Amygdala (tissue), 56 donors: ENCODE measurements at places on chromosomes 1 and 21.

- no peak for DNase-seq
These were observed 148.5 kb downstream of the GDAP2 start for GRCh38 chr1:117780687-117781475.

DNA sequence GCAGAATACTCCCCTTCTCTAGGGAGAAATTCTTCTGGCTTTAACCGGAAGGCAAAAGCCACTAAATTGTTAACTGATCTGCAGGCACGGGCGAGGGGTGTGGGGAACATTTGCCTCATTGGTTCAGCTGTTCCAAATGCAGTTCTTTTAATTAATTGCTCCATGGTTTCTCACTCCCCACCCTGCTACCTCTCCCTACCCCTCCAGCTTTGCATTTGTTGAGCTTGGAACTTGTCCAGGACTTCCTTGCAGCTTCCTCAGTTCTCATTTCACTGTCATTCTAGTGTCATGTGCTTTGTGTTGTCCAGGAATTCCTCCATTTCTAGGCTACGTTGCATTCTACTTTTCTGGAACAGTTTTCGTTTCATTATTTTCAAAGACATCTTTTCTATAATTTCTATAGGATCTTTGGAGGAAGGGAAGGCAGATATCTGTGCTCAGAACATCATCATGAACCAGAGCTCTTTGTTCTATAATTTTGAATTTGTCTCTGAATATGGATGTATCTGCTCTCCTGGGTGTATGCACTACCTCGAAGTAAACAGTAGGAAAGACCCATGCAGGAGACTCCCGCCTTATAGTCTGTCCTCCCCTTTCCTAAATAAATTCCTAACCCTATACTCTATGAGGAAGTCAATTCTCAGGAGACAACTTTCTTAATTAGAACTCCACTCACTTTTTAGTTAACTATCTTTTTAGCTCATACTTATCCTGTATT is 132.4 kb upstream of the LMO4 start:
- DNase-seq: no peak

GRCh38 chr1:57238233-57238781 is 185.6 kb downstream of the DAB1 start:
- DNase-seq: no peak

- DNase-seq: no peak
These were observed 204.7 kb upstream of the EDN2 start for GRCh38 chr1:41689139-41689538.

GRCh38 chr1:12081648-12082396 is 18.7 kb downstream of the TNFRSF8 start:
- no peak for DNase-seq

DNA sequence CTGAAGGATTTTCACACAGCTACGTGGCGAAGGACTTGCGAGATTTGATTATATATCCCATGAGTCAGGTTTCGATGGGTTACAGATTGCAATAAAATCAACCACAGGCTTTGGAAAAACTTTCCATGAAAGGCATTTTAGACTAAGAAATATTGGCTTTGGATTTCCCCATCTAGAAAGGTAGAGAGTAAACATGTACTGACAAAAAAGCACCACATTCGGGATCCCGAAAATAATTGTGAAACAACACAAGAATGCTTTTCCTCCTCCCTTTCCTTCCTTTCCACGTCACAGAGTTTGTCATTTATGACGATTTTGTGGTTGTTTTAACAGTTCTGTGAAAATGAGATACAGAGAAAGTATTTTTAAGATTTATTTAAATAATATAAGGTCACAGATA is 38.5 kb downstream of the TGFB2 start:
- DNase-seq: no peak
